Dermis blood vessel endothelial cell (primary cell): ENCODE measurements at places on chromosomes 11 and 22. TPM values are rescaled to one million over a fixed set of nuclear protein-coding genes. Genes with fewer than 3 reads are reported as not detected.
A peak's percentile ranks its signal among the peaks of the same experiment; 100 is the strongest.

- peak; percentile 25 for DNase-seq
These were observed 63.0 kb downstream of the PPFIBP2 start for GRCh38 chr11:7576726-7577290.

Gene SEPTIN3
- total RNA-seq = under 0.01 and 0.14 TPM in 2 replicates

Gene DENND5A
- total RNA-seq = 146 and 195 TPM in 2 replicates

Gene GDPD4
- not detected in 2 replicates for total RNA-seq

- no peak for DNase-seq
These were observed 965.7 kb upstream of the FAT3 start for GRCh38 chr11:91258876-91259275.

DNA sequence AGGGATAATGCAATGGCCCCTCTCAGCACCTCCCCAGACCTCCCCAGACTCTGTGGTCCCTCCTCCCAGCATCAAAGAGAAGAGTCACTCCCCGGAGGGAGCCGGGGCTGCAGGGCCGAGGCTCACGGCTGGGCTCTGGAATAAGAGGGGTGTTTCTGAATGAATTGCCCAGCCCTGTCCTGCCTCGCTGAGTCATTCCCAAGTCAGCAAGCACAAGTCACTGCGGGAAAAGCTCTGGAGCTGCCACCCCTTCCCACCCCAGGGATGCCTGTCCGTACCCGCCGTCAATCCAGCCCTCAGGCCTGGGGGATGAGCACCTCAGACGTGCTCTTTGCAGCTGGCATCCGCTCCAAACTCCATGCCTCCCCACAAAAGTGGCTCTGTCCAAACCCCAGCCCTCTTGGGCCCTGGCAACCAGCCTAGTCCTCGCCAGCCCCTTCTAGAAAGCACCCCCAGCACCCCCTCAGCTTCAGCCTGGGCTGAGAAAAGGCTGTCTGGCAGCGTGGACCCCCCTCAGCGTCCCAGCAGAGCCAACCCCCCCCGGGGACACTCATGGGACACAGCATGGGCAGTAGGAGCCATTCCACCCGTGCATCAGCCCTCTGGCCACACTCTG is 22.7 kb downstream of the CELSR1 start:
- no peak for DNase-seq

GRCh38 chr11:11436715-11437313 is 83.8 kb upstream of the CSNK2A3 start:
- DNase-seq = no peak

Gene CYTH4
- under 0.01 TPM in 1 of 2 replicates, not detected in the other for total RNA-seq
